ENCODE measurements at places on chromosomes 12 and 14.

DNA sequence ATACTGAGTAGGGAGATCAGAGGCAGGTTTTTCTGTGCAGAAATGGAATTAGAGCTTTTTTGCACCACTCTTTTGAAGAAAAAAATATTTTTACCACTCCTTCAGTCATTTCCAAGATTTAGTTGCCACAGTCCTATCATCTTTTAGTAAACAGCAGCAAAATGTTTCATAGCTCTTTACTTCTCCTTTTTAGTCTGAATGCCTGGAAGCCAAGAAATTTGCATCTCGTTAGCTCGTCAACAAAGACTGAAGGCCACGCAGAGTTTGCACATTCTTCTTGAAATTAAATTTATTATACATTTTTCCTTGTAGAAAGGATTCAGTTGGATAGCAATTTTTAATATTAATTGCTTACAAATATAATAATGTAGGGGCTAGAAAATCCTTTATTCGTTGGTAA is 544.5 kb upstream of the ATP2B1 start:
- DNase-seq = no peak

- DNase-seq = no peak
These were observed 334.4 kb downstream of the ADGRD1 start for GRCh38 chr12:131287938-131288764.

DNA sequence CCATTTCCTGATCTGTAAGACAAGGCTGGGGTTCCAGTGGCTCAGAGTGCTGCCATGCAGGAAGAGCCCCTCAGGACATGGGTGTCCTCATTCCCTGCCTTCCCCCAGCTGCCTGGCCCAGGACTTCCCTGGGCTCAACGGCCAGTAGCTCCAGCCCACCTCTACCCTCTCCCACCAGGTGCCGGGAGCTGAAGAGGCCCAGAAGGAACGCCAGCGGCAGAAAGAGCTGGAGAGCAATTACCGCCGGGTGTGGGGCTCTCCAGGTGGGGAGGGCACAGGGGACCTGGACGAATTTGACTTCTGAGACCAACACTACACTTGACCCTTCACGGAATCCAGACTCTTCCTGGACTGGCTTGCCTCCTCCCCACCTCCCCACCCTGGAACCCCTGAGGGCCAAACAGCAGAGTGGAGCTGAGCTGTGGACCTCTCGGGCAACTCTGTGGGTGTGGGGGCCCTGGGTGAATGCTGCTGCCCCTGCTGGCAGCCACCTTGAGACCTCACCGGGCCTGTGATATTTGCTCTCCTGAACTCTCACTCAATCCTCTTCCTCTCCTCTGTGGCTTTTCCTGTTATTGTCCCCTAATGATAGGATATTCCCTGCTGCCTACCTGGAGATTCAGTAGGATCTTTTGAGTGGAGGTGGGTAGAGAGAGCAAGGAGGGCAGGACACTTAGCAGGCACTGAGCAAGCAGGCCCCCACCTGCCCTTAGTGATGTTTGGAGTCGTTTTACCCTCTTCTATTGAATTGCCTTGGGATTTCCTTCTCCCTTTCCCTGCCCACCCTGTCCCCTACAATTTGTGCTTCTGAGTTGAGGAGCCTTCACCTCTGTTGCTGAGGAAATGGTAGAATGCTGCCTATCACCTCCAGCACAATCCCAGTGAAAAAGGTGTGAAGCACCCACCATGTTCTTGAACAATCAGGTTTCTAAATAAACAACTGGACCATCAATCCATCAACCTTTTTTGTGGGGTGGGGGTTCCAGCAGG is 17.6 kb downstream of the AGAP2 start:
- DNase-seq = no peak

GRCh38 chr12:33614630-33615029 is 175.0 kb upstream of the SYT10 start:
- DNase-seq = no peak

GRCh38 chr12:24625103-24625502 is 323.8 kb downstream of the BCAT1 start:
- no peak for DNase-seq

DNA sequence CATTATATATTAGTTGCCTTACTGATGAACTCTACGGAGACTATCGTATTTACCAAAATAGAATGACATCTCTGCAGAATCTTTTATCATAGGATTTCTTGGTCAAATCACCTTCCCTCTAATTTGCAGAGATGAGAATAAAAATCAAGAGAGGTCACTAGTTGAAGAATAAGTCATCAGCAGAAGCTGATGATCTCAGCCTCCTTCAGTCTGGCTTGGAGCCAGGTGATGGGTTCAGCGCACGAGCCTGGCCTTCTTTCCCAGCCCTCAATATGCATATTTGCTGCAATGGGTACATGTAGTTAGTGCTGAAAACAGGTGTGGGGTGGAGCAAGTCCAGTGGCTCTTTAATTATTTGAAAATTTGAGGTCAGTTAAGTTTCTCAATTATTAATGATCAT is 19.2 kb upstream of the EMP1 start:
- no peak for DNase-seq

GRCh38 chr12:323507-323906 is 60.9 kb upstream of the SLC6A13 start:
- no peak for DNase-seq

All from stimulated activated CD8-positive, alpha-beta memory T cell treated with anti-CD3 and anti-CD28 coated beads, Interleukin-4, amount 100 ng/mL, for 4 hours (primary cell).